Stimulated activated CD8-positive, alpha-beta memory T cell treated with anti-CD3 and anti-CD28 coated beads, Interleukin-4, amount 100 ng/mL, for 48 hours (primary cell): ENCODE measurements at places on chromosomes 5 and 9.

DNA sequence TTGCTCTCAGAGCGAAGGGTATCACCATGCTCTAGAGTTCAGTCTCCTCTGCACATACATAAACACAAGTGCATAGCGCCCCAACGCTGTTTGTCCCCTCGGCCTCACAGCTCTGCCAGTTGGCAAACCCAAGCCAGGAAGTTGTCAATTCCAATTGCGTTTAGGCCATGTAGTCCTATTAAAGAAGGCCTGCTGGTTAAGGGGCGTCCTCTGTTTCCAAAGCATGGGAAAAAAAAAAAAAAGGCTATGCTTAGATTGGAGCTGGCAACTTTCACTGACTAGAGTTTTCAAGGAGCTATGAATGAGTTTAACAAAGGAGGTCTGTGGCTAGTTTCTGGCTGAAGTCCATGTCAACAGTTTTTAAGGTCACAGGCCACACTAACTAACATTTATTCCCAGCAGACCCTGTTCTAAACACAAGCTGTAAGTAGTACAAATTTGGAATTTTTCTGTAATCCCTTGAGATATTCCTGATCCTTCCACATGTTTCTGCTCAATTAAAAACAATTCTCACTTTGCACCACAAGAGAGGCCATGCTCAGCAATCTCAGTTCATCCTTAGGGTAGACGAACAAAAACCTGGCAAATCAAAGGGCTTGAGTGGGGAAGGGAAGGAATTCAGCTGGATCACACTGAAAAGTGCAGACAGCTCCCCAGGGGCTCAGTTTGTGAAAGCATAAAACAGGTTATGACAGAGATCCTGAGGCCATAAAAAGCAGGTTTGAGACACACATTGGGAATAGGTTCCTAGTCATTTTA lies 187.7 kb downstream of the DENND1A start:
- DNase-seq: no peak

GRCh38 chr9:129523943-129524581 lies 96.8 kb downstream of the C9orf50 start:
- DNase-seq: no peak

DNA sequence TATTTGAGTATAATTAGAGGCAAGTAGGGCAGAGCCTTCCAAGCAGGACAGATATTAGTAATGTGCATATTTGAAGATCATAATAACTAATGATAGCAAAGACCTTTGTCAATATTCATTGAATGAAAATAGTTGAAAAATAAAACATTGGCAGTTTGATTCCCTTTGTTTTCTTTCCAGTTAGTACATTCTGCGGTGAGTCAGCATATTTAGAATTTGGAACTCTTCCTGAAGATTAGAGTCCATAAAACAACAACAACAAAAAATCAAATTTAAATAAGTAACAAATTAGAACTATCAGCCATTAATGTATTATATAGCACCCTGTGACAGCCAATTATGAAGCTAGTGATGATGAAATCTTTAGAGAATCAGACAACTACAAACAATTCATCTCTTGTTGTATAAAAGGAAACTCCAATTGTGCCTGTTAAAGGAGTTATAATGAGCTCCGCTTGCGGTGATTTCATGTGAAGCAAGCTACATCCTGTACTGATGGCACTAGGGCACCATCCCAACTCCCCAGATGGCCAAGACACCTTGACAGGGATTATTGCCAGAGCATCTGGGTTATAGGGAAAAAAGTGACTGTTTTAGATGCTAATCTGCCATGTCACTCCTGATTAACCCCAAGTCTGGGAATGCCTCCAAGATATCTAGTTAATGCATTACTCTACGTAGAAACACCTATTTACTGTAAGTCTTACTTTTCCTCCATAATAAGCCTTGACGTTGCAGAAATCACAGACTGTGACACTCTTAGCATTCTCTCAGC lies 6.8 kb downstream of the IFNA8 start:
- DNase-seq: no peak

- DNase-seq: no peak
Observed at GRCh38 chr9:134864821-134865190, 15.8 kb upstream of the FCN2 start.

DNA sequence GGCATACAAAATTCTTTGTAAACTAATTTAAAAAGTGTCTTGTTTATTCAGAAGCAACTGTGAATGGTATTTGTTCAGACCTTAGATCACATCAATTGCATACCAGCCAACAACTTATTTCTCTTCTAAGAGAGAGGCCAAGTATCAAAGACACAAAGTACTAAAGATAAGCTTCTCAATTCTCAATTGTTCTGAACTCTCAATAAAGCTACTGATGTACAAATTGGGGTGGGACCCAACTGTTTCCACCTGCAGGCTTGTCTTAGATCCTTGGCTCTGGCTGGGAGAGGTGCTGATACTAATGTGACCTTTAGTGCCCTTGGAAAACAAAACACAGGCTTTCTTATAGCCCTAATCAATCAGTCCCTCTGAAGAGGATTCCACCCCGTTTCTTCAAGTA lies 22.1 kb downstream of the XRCC4 start:
- DNase-seq: no peak

GRCh38 chr5:146528236-146528635 lies 12.2 kb upstream of the GPR151 start:
- no peak for DNase-seq

- no peak for DNase-seq
Observed at GRCh38 chr9:137189297-137190295, 1.1 kb downstream of the SSNA1 start.

- DNase-seq: no peak
Observed at GRCh38 chr9:108397286-108397685, 458.5 kb downstream of the ACTL7B start.

GRCh38 chr9:127567035-127567729 lies 44.9 kb upstream of the STXBP1 start:
- no peak for DNase-seq

GRCh38 chr5:64619609-64620008 lies 70.7 kb upstream of the SHISAL2B start:
- no peak for DNase-seq

GRCh38 chr5:87231037-87231808 lies 36.5 kb upstream of the RASA1 start:
- DNase-seq: no peak

DNA sequence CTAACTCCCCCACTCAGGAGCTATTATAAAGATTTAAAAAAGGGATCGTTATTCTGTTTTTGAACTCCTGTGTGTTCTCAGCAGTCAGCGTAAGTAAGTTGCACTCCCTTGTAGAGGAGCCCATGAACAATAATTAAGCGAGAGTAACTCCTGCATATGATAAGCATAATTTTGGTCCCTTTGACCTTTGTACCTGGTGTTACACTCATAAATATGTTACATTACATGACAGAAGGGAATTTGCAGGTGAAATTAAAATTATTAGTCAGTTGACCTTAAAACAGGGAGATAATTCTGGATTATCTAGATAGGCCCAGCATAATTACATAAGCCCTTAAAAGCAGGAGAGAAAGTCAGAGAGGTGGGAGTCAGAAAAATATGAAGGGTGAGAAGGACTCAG lies 197.3 kb downstream of the KCTD16 start:
- DNase-seq: no peak

DNA sequence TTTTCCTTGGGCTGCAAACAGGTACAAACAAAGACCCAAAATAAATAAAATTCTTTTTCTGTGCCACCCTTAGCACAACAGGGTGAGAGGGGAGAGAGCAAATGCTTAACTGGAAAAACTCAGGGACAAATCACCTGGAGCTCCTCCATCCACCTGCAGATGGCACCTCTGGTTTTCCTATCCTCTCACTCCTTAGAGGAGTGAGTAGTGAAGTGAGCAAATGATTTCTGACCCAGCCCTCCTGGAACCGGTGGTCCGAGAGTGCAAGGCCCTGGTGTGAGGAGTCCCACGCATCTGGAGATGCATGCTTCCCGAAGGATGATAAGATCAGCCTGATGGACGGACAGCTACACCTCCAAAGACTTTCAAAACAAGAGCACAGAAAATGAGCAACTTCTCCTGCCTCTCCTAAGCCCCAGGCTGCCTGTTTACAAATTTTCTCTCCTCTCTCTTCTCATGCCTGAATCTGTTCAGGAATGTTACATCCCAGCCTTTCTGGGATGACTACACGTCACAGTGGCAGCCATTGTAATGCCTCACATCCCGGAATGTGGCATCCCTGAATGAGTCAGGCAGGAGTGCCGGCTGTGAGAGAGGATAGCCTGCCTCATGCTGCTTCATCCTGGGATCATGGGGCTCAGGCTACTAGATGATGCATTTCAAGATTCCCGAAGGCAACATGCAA lies 86.4 kb downstream of the ADRB2 start:
- no peak for DNase-seq

- no peak for DNase-seq
Observed at GRCh38 chr5:43161244-43161643, 30.8 kb upstream of the NIM1K start.

- DNase-seq: peak; percentile 65
Observed at GRCh38 chr9:6758498-6759184, 868 bp downstream of the KDM4C start.

DNA sequence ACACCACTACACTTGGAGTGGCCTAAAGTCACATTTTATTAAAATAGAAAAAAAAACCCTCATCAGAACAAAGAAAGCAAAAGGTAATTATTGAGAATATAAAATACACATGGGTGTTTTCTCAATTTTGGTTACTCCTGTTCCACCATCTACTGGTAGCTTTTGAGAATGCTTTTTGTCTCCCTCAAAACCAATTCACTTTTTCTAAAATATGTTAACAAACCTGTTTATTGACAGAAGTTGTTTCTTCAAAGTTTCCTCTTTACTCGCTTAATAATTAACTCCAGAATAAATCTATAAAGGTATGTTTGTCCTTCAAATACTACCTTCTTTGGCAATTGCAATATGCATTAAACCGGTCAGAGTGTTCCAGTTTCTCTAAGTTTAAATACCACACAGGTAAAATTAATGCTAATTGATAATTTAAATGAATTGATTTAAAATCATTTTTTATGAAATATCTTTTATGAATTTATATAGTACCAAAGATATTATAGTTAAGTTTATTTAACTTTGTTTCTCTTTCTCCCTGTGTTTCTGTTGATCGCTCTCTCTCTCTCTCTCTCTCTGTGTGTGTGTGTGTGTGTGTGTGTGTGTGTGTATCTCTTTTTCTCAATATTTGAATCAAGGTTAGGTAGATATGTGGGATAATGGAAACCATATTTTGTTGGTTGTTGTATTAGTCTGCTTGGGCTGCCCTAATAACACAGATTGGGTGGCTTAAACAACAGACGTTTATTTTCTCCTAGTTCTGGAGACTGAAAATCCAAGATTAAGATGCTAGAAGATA lies 487.4 kb downstream of the PRDM9 start:
- DNase-seq: no peak

- DNase-seq: no peak
Observed at GRCh38 chr5:174528821-174529544, 195.4 kb upstream of the MSX2 start.

DNA sequence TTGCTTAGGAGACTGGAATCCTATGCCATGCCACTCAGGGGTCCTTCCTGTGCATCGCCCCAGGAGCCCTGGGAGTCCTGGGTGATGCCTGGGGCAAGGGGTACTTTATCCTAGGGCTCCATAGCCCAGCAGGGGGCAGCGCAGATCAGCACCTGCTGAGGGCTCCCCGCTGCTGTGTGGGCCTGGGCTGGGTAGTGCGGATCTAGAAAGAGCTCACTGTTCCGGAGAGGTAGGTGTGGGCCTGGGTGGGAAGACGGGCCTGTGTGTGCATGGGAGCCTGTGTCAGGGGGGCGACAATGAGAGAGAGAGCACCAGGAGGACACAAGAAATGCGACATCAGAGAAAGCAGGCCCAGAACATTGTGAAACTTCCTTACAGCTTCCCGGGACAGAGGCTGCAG lies 11.4 kb upstream of the DAB2IP start:
- peak; percentile 77 for DNase-seq

DNA sequence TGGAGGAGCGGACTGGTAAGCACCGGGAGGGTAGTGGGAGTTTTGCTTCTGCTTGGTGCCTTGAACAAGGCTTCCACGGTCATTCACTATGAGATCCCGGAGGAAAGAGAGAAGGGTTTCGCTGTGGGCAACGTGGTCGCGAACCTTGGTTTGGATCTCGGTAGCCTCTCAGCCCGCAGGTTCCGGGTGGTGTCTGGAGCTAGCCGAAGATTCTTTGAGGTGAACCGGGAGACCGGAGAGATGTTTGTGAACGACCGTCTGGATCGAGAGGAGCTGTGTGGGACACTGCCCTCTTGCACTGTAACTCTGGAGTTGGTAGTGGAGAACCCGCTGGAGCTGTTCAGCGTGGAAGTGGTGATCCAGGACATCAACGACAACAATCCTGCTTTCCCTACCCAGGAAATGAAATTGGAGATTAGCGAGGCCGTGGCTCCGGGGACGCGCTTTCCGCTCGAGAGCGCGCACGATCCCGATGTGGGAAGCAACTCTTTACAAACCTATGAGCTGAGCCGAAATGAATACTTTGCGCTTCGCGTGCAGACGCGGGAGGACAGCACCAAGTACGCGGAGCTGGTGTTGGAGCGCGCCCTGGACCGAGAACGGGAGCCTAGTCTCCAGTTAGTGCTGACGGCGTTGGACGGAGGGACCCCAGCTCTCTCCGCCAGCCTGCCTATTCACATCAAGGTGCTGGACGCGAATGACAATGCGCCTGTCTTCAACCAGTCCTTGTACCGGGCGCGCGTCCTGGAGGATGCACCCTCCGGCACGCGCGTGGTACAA lies 556 bp downstream of the PCDHGC3 start:
- DNase-seq: no peak

DNA sequence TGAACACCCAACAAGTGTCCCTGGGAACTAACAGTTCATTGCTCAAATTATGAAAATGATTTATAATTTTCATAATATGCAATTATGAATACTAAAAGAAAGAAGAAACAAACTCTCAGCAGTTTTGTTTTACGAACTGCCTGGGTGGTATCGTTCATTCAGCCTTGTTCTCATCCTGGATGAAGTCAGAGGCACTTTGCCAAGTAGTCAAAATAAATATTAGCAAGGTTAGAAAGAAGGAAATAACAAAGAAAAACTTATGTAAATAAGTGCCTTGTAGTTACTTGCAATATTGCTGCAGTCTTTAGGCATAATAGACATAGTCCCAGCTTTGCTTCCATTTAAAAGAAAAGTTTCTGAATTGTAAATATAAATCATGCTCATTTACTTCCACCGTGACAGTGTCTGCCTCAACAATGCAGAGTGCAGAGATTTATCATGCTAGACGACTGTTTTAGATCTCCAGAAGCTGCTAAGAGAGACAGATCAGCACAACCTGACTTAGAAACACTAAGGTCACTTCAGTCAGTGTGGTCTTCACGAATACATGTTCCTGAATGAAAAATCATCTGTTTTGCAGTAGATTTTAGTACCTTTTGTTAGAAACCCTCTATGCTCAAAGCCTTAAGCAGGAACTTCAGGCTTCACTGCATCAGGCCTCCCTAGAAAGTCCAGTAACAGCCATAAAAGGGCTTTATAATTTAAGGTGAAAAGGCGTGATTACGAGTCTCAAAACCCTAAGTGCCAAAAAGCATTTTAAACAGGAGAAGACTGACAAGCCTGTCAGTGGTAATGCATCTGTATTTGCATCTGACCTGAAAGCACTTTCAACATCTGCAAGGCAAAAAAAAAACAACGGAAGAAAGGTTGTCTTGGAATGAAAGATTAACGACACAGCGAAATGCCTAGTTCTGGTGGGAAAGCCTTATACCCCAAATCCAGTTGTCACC lies 92.1 kb downstream of the TMEM167A start:
- no peak for DNase-seq

- no peak for DNase-seq
Observed at GRCh38 chr5:83556190-83556589, 84.6 kb downstream of the VCAN start.

GRCh38 chr5:148984345-148984744 lies 78.5 kb downstream of the SH3TC2 start:
- DNase-seq: no peak
